COLO829 (cell line): ENCODE measurements at places on chromosomes 4 and X.
A peak's percentile ranks its signal among the peaks of the same experiment; 100 is the strongest.

GRCh38 chr4:153152501-153153338 lies 51.5 kb upstream of the TRIM2 start:
- DNase-seq: no peak

DNA sequence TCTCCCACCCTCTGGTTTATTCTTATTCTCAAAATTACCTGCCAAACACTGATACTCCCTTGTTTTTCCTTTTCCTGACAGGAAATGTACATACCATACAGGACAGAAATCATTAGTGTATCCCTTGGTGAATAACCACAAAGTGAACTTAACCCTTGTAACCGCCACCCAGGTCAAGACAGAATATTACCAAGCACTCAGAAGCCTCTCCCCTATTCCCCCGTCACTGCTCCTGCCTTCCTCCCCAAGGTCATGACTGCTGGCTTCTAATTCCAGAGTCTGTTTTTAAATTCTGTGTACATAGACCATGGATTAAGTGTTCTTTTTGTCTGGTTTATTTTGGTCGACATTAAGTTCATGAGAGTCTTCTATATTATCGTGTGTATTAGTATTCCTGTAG lies 37.7 kb downstream of the HTT start:
- DNase-seq: no peak

DNA sequence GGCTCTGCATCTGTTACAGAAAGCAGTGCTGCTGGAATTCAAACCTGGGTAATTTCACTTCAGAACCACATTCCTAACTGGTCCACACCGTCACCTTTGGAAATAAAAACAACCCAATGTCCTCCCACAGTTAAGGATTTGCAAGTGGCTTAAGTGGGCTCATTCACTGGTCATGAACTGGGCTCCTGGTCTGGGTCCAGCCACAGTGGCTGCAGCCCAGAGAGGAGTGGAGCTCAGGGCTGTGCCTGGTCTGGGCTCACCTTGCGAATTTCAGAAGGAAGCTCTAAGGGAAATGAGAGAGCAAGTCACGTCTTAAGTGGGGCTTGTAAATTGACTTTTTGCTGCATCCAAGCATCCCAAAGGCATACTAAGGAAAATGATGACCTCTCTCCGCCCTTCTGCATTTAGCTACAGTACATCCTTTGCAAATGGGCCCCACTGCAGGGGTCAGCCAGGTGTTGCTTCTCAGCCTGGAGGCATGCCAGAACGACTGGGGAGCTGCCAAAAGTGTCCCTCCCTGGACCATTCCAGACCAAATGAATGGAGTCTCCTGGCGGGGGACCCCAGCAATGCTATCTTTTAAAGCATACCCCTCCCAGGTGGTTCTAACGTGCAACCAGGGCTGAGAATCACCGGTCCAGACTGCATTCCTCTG lies 25.6 kb upstream of the CRMP1 start:
- no peak for DNase-seq

- no peak for DNase-seq
These were observed 6.7 kb downstream of the NUP62CL start for GRCh38 chrX:107199491-107199890.

DNA sequence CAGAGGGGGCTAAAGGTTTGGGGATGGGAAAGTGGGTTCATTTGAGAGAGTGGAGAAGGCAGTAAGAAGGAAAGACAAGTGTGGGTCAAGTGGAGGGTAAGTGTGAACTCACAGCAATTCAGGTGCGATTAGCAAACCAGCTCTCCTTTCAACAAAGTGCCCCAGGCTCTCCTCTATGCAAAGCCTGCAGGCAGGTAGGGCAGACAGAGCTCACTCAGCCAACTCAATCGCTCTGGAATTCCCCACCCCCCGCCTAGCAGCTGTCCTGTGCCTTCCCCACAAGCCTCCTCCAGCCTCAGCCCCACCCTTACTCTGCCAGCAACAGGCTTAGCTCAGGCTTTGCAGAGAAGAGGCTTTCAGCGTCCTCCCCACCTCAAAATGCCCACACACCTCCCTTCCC lies 14.8 kb upstream of the MAMLD1 start:
- DNase-seq: no peak

GRCh38 chr4:151604238-151604637 lies 156.6 kb downstream of the GATB start:
- DNase-seq: peak; percentile 24

GRCh38 chr4:170089274-170089667 lies 485 bp downstream of the AADAT start:
- peak; percentile 60 for DNase-seq

DNA sequence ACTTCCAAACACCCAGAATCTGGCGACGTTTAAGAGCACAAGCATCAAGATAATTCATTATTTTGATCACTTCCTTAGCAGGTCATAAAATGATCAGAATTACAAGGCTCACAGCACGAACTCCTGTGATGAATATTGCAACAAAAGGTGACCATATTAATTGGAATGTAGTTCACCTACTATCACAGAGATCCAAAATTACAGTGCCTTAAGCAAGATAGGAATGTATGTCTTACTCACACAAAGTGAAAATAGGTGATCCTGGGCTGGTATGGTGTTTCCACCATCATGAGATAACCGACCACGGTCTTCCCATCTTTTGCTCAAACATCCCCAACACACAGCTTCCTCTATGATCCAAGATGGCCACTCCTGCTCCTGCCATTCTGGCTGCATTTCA lies 131.2 kb downstream of the SCFD2 start:
- no peak for DNase-seq

DNA sequence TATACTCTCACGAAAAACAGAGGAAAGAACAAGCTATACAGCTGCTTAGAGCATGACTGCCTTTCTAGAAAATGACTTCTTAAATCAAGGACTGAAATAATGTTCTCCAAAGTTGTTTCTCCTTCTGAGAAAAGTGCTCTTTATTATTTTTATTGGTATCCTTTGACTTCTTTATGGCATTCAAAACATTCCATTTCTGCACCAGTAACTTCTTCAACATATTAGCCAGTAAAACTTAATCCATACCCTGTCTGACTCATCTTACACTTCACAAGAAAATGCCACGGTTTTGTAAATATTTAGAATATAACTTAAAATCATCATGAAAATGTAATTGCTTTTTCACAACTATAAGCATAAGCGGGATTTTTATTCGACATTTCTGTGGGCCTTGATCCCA lies 180.4 kb downstream of the NR3C2 start:
- no peak for DNase-seq

DNA sequence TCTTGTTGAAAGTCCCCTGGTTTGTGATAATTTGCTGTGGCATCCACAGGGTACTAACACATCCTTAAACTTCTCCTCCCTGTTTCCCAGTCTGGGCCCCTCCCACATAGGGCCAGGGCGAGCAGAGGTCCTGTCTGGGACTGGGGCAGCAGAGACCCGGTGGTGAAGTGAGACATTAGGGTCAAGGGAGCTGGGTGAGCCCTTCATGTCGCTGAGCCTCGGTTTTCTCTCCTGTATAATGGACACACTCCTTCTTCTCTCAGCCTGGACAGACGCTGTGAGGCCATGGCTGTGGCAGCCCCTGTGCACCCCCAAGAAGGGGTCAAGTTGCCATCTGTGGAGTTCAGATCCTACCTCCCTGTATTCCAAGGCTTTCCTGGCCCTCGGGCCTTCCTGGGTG lies 33.0 kb upstream of the HMX1 start:
- no peak for DNase-seq

- DNase-seq: peak; percentile 24
These were observed 25.0 kb upstream of the BCORL1 start for GRCh38 chrX:129957241-129958082.

- DNase-seq: no peak
These were observed 1.8 kb downstream of the PPP1R2C start for GRCh38 chrX:42776195-42776594.

- DNase-seq: no peak
These were observed 257.1 kb downstream of the BANK1 start for GRCh38 chr4:102047616-102048015.

GRCh38 chrX:24235084-24235710 lies 78.7 kb downstream of the SUPT20HL2 start:
- DNase-seq: no peak

DNA sequence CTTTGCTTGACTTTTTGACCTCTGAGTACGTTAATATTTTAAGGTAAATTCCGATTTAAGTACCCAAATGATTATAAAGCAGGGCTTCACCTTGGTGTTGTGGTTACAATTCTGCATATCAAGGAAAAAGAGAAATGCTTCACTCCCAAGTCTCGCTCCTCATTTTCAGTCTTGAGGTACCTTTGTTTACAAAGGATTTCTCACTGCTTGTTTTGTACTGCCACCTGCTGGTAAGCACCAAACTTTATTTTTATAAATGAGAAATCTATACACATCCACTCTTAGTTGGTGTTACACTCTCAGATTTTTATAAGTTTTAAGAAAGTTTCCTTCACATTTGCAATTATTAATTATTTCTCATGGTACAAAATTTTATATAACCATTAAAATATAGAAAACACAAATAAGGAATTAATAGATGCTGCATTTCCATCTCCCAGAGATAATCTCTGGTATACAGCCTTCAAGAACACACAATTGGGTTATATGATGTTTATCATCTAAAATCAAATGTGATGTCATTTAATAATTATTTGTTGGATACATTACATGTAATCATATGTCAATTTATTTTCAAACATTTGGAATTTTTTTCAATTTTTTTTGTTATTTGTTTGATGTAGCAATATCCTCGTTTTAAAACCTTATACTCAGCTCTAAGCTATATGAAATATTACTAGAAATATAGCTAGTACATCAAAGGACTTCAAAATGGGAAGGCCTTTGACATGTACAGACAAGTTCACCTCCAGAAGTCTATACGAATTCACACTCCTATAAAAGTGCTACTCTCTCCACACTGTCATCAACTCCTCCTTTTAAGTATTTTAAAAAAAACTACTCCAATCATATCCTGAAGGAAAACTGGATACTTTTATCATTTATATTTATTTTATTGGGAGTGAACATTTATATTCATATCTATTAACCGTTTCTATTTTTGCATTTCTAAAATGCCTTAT lies 179.9 kb downstream of the KCNIP4 start:
- DNase-seq: no peak
